ENCODE measurements at places on chromosomes 12 and 14.

DNA sequence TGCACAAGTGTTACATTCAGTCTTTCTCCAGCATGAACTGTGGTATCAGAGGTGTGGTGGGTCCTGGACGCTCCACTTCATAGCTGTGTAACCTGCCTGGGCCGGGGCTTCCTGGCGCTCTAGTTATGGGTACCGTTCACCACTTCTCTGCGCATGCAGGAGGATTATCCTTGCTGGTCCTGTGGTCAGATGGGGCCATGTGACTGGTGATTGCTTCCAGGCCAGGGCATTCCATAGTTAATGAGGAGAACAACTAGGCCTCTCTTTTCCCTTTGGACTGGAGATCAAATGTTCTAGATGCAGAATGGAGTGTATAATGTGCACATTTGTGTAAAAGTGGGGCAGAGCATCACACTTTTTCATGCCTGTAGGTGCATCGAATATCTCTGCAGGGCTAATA lies 444.0 kb downstream of the AACS start:
- DNase-seq, result no peak

DNA sequence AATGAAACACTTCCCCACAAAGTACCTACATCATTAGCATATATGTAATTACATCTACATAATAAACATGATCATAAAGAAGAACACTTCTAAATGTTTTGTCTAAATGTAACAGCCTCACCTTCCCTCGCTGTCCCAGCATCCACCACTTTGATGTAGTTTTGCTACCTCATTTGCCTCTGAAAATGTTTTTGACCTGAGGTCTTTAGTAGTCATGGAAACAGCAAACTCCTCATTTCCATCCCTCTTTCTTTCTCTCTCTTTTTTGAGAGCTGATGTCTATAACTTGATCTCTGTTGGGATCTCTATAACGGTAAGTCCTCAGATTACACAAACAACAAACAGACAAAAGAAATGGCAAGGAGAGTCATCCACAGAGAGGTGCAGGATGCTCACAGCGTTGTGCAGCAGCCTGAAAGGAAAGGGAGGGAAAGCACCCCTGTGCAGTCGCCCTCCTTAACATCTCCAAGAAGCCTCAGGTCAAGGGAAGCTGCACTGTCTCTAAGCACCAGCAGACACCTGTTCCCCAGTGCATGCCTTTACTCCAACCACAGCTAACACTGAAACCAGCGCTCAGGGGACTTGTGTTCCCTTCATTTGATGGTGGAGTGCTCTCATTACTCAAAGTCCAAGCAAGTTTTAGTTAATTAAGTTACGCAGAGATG lies 268.7 kb downstream of the TMEM132D start:
- no peak for DNase-seq

GRCh38 chr12:6386038-6386437 lies 2.1 kb downstream of the LTBR start:
- no peak for DNase-seq

GRCh38 chr12:5746036-5746908 lies 198.8 kb downstream of the ANO2 start:
- DNase-seq, result no peak

- DNase-seq, result no peak
These were observed 105.4 kb downstream of the FUT8 start for GRCh38 chr14:65517635-65518542.

DNA sequence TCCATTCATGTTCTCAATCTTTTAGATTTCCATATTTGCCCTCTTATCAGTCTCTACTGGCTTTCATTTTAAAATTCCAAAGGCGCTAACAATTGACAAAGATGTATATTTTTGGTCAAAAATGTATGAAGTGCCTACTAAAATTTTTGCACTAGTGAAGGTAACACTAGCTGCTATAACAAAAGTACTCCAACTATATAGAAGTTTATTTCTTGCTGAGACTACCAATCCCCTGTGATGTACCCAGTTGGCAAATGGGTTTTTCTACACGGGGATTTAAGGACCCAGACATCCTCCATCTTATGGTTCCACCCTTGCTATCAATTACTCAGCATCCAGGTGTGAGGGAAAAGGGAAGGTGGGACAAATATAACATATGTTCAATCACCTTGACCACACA lies 75.3 kb upstream of the TSPAN8 start:
- DNase-seq, result no peak

DNA sequence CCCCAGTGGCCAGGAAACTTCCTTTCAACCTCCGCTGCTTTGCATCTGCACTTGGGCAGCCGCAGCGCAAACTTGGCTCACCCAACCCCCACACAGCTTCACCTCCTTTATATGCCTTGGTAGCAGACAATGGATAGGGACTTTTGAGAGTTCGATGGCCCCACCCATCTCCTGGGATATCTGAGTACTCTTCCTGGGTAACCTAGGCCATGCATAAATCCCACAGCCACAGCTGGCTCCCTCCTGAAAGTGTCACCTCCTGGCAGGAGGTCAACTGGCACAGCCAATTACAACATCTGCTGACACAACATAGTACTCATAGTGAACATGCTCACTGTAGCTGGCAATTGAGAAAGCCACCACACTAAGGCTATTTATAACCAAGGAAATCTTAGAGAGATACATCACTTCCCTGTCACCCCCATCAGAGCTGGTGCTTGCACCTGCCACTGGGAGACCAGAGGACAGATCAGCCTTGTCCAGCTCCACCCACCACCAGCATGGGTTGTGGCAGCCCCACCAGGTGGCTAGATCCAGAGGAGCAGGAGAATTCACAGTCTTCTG lies 410.0 kb downstream of the SYT1 start:
- no peak for DNase-seq

- DNase-seq, result no peak
These were observed 1756.8 kb upstream of the SEL1L start for GRCh38 chr14:83290447-83290846.

DNA sequence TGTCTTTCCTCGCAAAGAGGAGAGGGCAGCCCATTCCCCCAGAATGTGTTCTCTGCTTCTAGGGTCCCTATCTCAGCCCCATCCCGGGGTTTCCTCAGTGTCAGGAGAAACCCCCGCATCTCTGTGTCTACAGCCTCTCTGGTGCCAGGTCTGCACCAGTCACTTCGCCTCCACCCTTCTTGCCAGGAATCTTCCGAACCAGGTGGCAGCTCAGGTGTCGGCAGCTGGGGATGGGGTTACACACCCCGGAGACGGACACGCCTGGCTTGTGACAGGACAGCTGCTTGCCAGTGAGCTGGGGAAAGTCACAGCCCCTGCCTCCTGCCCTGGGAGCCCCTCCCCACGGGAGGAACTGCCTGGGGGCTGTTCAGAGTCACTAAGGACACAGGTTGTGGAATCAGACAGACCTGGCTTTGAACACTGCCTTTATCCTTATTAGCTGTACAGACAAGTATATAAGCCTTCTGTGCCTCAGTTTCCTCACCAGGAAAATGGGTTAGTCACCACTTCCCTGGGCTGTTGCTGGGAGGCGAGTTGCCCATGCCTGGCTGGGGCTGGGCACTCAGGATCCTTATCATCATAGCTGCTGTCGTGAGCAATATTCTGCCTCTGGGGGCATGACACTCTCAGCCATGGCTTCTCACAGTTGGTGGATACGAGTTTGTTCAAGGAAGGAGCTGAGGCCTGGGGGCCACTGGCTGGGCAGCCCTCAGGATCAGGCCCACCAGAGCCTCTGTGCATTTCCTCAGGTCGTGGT lies 10.8 kb downstream of the HIP1R start:
- no peak for DNase-seq

GRCh38 chr14:75909630-75910029 lies 72.2 kb downstream of the TGFB3 start:
- DNase-seq, result no peak

- DNase-seq, result peak; percentile 20
These were observed 2.9 kb downstream of the NFKBIA start for GRCh38 chr14:35401422-35402265.

GRCh38 chr12:89262855-89263552 lies 89.3 kb downstream of the DUSP6 start:
- DNase-seq, result no peak

DNA sequence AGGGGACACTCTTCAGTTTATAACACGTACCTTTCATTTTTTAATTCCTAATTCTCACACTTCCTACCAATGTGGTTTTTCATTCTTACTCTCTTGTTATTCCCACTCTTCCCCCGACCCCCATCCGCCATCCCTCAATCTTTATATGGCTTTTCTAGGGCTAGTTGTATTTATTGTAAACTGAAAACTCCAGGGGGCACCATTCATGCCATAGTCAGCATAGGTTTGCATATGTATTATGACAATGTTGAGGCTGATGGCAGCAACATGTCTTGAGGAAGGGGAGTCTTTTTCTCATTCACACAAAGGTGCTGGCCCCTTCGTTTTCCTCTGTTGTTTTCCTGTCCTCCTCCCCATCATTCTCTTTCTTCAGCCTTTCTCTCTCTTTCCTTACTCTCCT lies 27.7 kb upstream of the LTA4H start:
- peak; percentile 26 for DNase-seq

GRCh38 chr14:73851000-73851399 lies 631 bp upstream of the PTGR2 start:
- DNase-seq, result no peak

- DNase-seq, result no peak
These were observed 225.4 kb downstream of the BTG1 start for GRCh38 chr12:91920276-91920675.

- DNase-seq, result no peak
These were observed 260.9 kb downstream of the VRK1 start for GRCh38 chr14:97058074-97058467.

- DNase-seq, result no peak
These were observed 82.7 kb downstream of the GRIP1 start for GRCh38 chr12:66596199-66596598.

DNA sequence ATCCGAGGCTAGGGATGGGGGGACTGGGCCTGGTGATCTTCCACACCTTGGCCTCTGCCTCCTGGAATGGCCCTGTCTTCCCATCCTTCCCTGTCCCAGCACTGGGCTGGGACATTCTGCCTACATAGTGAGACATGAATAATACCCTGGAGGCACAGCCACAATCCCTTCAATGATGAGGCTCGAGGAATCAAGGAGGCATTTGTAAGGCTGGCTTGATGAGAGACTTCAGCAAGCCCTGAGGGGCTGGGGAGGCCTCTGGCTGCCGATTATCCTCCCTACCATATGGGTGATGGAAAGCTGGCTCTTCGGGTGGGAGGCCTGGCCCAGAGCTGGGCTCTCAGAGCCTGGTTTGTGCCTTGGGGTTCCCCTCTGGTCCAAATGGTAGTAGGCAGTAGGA lies 92.5 kb downstream of the CALM1 start:
- no peak for DNase-seq

GRCh38 chr12:63496654-63497053 lies 171.6 kb downstream of the DPY19L2 start:
- no peak for DNase-seq

GRCh38 chr14:31400031-31400638 lies 20.2 kb downstream of the HEATR5A start:
- DNase-seq, result no peak
